Activated naive CD4-positive, alpha-beta T cell treated with anti-CD3 and anti-CD28 coated beads for 36 hours (primary cell): ENCODE measurements at places on chromosomes 5 and 9. TPM values are rescaled to one million over a fixed set of nuclear protein-coding genes. Genes with fewer than 3 reads are reported as not detected.

Gene CXCL14
- total RNA-seq, result not detected

Gene CLINT1
- 32.7 TPM for total RNA-seq

Gene SH3PXD2B
- 1.3 TPM for total RNA-seq

Gene MSX2
- not detected for total RNA-seq

Gene SAPCD2
- total RNA-seq, result 3.9 TPM

Gene PCDHGC4
- not detected for total RNA-seq

Gene DDX46
- 47.3 TPM for total RNA-seq

Gene KCNMB1
- not detected for total RNA-seq

Gene UBAP2
- 28.6 TPM for total RNA-seq

Gene LRRC19
- total RNA-seq, result not detected

Gene MAT2B
- total RNA-seq, result 87.6 TPM

Gene TAF11L13
- not detected for total RNA-seq

Gene POU5F2
- 0.24 TPM for total RNA-seq

Gene ANXA1
- 19.9 TPM for total RNA-seq

Gene CCDC112
- total RNA-seq, result 2.1 TPM
